ENCODE measurements at places on chromosomes 5 and 9. TPM values are rescaled to one million over a fixed set of nuclear protein-coding genes. Genes with fewer than 3 reads are reported as not detected.

DNA sequence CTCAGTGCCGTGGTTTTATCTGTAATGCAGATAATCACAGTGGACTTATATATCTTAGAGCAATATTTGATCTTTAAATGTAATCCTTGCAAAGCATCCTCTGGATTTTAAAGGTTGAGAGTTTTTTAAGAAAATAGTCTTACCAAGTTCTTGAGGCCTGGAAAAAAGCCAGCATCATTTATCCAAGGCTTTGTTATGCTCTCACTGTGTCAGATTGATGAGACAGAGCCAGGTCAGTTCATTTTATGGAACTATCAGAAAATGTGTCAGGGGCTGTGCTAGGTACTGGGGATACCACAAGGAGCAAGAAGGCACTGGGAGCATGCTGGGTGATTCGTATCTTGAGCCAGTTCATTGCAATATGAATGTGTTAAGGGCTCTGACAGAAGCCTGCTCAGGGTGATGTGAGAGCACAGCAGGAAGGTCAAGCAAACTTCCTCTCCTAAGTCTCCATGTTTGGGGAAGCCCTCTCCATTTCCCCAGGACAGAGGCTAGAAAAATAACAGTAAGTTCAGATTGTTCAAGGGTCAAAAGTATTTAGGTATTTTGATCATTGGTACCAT is 19.7 kb downstream of the C7 start:
- DNase-seq = no peak

GRCh38 chr5:11252075-11252474 is 491.0 kb upstream of the DAP start:
- DNase-seq = no peak

GRCh38 chr5:39826051-39826450 is 401.3 kb upstream of the DAB2 start:
- DNase-seq = no peak

Gene IL5
- not detected for total RNA-seq

Gene HMCN2
- 0.05 TPM for total RNA-seq

Gene PTPRD
- not detected for total RNA-seq

Data from Panc1 (cell line).